ENCODE measurements at places on chromosomes 2 and 18.

DNA sequence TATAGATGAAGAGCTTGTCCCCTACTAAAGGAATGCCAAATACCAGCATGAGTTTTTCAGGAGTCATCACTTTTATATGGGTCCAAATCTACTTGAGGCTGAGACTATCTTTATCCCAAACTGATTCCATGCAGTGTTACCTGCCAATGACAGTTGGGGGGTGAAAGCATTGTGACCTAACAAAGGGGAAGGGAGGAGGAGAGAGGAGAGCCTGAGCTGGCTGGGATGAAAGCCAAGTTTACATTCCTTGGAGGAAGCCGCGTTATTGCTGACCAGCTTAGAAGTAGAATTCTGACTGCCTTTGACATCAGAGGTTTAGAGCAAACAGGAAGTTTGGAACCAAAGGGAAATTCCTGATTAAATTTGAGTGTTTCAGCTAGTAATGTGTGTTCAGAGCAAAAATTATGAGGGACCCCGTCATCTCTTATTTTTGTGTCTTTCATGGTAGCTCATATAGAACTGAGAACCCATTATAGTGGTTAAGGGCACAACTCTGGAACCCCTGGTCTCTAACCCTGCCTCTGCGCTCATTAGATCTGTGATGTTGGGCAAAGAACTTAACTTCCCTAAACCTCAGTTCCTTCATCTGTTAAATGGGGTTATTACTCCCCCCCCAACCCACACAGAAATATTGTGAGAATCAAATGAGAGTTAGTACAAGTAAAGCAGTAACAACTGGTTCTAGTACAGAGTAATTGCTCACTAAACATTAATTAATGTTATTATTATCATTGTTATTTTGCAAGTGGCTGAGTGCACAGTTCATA lies 199.3 kb upstream of the EPAS1 start:
- no peak for DNase-seq

GRCh38 chr2:40315683-40316082 lies 136.2 kb downstream of the SLC8A1 start:
- DNase-seq = no peak

DNA sequence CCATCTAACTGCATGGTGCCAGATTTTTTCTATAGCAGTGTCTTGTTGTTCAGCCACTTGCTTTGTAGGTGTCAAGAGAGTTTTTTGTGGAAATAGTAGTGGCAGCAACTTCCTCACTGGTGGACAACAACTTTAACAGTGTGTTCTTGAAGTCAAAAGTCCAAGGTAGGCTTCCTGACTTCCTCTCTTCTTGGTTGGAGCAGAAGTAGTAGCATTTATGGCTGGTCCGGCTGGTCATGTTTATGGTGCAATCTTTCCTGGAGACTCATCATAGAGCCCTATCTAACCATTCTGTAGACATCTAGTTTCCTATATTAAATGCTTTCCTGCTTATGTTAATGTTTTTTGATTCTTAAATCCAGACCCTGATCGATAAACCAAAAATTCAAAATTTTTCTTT lies 11.7 kb downstream of the GPR75 start:
- no peak for DNase-seq

DNA sequence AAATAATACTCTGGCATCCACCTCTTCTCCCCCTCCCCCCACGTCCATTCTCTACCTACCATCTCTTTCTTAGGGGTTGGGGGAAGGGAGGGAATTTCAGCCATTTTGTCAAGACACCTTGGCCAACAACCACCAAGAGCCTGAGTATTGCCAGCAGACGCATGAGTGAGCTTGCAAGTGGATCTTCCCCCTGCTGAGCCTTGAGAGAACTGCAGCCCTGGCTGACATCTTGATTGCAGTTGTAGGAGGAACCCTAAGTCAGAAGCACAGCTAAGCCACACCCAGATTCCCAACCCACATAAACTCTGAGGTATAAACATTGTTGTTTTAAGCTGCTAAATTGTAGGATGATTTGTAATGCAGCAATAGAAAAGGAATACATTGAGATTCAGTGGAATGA lies 165.6 kb downstream of the TMEFF2 start:
- DNase-seq = no peak

DNA sequence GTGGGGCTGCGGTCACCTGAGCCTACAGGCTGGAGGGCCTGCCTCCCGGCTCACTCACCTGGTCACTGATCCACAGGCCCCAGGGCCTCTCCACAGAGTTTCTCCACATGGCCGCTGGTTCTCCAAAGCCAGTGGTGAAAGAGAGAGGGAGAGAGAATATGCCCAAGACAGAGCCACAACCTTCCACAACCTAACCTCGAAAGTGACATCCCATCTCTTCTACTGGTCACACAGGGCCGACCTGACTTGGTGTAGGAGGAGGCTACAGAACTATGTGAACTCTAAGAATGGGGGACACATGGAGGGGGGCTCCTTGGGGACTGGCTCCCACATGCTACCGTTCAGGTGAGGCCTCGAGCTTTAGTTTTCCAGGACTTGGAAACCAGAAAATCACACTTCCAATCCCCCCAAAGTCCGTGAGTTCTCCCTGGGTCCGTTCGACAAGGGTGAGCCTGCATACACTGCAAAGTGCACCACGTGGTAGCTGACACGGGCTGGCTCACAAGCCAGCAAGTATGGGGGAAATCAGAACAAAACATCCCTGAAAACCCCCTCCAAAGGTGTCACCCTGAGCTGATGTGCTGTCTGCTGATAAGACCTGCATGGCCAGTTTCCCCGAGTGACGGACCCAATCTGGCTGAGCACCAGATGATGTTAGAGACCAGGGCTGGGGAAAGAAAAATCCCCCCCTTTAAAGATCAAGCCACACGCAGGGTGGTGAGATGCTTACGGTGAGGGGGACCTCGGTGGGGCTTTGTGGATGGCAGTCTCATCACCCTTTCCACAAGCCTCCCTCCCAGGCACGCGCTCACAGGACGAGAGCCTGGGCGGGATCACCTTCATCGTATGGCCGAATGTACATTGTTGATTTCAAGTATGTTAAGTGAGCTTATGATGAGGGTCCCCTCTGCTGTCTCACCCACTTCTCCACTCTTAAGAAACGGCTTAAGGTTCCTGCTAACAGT lies 54.2 kb upstream of the SEMA4C start:
- peak; percentile 34 for DNase-seq

Measured in naive thymus-derived CD4-positive, alpha-beta T cell (primary cell).